Common myeloid progenitor, CD34-positive (primary cell): ENCODE measurements at places on chromosomes 16 and 17.

- peak; percentile 83 for DNase-seq
Observed at GRCh38 chr17:38704606-38705522, at the start of gene MLLT6. Gene MLLT6, plus strand, starts transcription at chr17:38705273. Its CDS starts 360 bp downstream, at chr17:38705633.

DNA sequence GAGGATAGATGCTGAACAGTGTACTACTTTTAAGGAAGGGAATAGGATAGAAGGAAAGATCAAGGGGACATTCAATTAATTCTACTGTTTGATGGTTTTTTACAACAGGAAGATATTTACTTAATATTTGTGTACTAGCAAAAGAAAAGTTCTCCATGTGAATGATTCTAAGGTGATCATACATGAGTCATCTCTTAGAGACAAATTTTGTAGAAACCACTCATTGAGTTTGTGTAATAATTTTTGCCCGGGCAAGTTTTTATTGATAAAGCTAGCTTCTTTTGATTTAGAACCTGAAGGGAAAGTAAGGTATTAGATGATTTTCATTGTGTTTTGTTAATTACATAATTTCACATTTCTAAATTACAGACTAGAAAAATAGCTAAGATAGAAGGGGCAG lies 172.8 kb upstream of the PSMD7 start:
- DNase-seq: no peak

GRCh38 chr17:76036497-76037261 lies 9.6 kb upstream of the EVPL start:
- DNase-seq: no peak

DNA sequence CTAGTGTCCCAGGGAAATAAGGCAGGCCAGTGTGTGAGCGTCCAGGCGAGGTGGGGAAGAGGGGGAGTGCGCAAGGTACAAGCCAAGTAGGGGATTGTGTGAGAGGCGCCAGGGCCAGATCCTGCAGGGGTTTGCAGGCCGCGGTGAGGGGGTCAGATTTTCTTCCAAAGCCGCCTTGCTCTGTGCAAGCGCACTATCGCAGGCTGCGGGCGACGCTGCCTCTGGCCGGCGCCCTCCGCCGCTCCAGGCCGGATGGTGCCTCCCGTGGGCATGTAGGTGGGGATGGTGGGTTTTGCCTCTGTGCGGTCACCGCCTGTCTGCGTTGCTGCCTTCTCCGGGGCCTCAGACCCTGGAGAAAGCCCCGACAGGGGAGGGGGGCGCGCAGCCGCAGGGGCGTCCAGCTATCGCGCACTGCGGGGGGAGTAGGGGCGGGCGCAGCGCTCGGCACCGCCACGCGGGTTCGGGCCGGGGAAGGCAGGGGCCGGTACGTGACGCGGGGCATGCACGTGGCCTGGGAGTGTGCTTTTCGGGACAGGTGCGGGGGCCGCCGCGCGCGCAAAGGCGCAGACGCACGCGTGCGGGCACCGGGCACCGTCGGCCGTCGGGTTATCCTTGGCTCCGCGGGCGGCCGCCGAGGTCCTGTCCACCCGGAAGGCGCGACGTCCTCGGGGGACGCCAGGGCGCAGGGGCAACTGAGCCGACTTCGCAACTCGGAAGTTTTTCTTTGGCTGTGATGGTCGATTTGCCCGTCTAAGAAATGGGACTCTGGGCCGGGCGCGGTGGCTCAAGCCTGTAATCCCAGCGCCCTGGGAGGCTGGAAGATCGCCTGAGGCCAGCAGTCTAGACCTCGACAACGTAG lies 1.1 kb upstream of the HAPSTR1 start:
- DNase-seq: peak; percentile 37

GRCh38 chr16:84520725-84521496 lies 16.5 kb upstream of the MEAK7 start:
- no peak for DNase-seq

DNA sequence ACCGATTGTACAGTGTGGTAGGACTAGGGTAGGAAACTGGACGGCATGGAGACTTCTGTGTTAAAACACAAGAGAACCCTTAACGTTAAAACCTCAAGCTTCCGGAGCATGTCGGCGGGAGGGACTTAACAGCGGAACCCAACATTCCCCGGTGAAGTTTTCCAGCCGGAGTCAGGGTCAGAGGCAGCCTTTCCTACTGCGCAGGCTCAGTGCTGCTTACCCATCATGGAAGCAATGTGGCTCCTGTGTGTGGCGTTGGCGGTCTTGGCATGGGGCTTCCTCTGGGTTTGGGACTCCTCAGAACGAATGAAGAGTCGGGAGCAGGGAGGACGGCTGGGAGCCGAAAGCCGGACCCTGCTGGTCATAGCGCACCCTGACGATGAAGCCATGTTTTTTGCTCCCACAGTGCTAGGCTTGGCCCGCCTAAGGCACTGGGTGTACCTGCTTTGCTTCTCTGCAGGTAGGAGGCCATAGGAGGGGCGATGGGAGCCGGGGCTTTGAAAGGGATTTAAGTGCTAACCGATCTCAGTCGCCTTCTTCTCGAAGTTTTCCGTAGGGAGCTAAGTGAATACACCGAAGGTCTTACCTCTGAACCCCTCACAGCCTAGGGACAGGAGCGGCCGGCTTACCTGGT lies at the start of gene PIGL:
Gene PIGL (plus strand): TSS at position 209 of the 634 bp plus-strand sequence. CDS start 17 bp downstream, at position 226.
- peak; percentile 93 for DNase-seq

- DNase-seq: no peak
Observed at GRCh38 chr17:5804251-5804650, 219.9 kb upstream of the NLRP1 start.

DNA sequence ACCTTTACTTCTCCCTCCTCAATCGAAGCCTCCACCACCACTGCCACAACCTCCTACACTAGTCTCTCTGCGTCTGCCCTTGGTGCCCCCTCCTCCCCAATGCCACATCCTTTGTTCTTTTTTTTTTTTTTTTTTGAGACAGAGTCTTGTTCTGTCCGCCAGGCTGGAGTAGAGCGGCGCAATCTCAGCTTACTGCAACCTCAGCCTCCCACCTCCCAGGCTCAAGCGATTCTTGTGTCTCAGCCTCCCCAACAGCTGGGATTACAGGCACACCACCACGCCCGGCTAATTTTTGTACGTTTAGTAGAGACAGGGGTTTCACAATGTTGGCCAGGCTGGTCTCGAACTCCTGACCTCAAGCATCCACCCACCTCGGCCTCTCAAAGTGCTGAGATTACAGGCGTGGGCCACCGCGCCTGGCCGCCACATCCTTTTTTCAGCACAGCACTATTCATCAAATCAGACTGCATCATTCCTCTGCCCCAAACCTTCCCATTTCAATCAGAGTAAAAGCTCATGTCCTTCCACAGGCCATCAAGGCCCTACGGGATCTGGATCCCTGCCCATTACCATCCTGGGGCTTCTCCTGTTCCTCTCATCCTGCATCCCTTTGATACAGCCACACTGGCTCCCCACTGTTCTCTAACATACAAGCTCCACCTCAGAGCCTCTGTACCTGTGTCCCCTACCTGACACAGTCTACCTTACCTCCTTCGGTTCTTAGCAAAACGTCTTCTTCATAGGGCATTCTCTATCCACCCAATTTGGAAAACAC lies 2.0 kb downstream of the KLHL11 start:
- DNase-seq: peak; percentile 42

DNA sequence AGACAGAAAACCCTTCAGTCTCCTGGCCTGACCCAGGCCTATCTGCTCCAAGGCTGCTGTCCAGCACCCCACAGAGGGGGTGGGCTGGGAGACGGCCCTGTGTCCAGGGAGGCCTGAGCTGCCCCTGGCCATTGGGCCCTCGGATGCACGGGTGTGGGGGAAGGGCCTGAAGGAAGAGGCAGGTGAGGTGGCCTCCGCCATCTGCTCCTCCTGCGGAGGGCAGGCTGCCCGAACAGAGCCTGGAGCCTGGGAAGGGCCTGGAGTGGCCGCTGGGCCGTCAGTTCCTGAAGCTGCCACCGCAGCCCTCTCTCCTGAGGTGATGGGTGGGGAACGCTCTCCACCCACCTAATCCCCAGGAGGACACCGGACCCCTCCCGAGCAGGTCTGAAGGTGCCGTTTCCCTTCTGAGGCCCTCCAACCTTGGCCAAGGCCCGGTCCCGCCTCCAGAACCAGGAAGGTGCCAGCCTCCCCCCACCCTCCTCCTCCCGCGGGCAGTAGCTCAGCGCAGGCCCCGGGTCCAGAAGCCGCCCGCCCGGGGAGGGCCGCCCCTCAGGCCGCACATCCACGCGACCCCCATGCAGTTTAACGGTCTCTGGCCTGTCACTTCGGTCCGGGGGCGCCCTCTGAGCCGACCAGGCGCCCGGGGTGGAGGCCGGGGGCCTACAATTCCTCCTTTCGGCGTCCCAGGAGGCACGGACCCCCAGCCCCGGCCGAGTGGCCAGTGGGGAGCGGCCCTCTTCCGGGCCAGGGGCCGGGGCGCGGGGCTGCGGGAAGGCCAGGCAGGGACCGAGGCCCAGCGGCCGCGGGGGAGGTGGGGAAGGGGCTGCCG lies 835 bp downstream of the FBXL16 start:
- no peak for DNase-seq

GRCh38 chr16:25297151-25297787 lies 39.6 kb upstream of the ZKSCAN2 start:
- DNase-seq: no peak

DNA sequence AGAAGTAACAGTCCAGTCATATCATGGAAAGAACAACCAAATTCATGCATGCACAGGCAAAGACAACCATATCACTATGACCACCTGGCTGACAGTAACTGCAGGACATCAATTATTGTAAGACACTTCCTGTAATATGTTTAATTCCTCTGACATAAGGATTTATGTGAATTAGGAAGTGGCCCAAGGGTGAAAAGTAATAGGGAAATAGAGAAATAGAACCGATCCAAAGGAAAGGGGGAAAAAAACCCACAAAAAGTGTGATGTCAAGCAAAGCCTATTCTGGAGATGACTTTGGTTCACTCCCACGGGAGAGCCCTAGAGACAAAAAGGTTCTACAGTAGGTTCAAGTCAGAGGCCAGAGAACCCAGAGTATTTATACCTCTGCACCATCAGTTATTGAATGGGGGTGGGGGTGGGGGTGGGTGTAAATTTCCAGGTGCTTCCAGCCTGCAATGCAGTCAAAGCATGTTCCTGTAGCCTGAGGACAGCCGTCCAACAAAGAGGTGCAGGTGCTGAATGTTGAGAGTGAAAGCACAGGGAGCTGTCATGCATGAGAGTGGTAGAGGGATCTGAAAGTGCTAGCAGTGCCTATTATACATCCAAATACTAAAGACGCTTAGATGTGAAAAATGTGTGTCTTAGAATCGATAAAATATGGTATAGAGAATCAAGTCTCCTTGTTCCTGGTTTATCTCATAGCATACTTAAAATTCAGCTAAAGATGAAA lies 95.6 kb upstream of the HLF start:
- peak; percentile 75 for DNase-seq

GRCh38 chr17:49926886-49927285 lies 42.1 kb upstream of the DLX4 start:
- no peak for DNase-seq

- peak; percentile 64 for DNase-seq
Observed at GRCh38 chr17:73770115-73770848, 126.0 kb upstream of the SDK2 start.
